ENCODE measurements at places on chromosomes 6 and 20. TPM values are rescaled to one million over a fixed set of nuclear protein-coding genes. Genes with fewer than 3 reads are reported as not detected.

PRPH2 gene
- 147 TPM for total RNA-seq

CD40 gene
- total RNA-seq = 3.1 TPM

SLC35B2 gene
- 40.6 TPM for total RNA-seq

VGLL2 gene
- 2.8 TPM for total RNA-seq

LINC00237 gene
- 2.1 TPM for total RNA-seq

RIPOR2 gene
- 23.1 TPM for total RNA-seq

TREM2 gene
- total RNA-seq = 0.38 TPM

MED20 gene
- 24.9 TPM for total RNA-seq

BMP6 gene
- total RNA-seq = 13.1 TPM

PCSK2 gene
- 15.6 TPM for total RNA-seq

KCNQ2 gene
- 31.6 TPM for total RNA-seq

SRSF12 gene
- 18.0 TPM for total RNA-seq

RHAG gene
- 3.5 TPM for total RNA-seq

CLPSL1 gene
- not detected for total RNA-seq

GLP1R gene
- total RNA-seq = 0.88 TPM

Data from camera-type eye (tissue), 1 donor.